Activated CD8-positive, alpha-beta memory T cell treated with anti-CD3 and anti-CD28 coated beads for 1 hour (primary cell): ENCODE measurements at places on chromosomes 7 and 10.

GRCh38 chr10:288316-289200, 153.3 kb downstream of the ZMYND11 start:
- DNase-seq, result no peak

- no peak for DNase-seq
These were observed 6.2 kb downstream of the CALHM2 start for GRCh38 chr10:103445767-103446567.

GRCh38 chr10:44651834-44652233, 259.3 kb upstream of the TMEM72 start:
- no peak for DNase-seq

DNA sequence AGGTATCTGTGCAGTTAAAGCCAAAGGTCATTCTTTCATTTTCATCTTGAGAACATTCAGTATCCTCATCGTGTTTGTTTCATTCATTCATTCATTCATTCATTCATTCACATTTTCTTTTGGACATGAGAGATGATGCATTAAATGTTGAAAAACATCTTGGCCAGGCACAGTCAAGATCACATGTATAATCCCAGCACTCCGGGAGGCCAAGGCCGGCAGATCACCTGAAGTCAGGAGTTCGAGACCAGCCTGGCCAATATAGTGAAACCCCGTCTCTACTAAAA, 34.3 kb downstream of the APBB1IP start:
- DNase-seq, result no peak

- DNase-seq, result no peak
These were observed 61.1 kb downstream of the KCNMA1 start for GRCh38 chr10:77576444-77577032.

DNA sequence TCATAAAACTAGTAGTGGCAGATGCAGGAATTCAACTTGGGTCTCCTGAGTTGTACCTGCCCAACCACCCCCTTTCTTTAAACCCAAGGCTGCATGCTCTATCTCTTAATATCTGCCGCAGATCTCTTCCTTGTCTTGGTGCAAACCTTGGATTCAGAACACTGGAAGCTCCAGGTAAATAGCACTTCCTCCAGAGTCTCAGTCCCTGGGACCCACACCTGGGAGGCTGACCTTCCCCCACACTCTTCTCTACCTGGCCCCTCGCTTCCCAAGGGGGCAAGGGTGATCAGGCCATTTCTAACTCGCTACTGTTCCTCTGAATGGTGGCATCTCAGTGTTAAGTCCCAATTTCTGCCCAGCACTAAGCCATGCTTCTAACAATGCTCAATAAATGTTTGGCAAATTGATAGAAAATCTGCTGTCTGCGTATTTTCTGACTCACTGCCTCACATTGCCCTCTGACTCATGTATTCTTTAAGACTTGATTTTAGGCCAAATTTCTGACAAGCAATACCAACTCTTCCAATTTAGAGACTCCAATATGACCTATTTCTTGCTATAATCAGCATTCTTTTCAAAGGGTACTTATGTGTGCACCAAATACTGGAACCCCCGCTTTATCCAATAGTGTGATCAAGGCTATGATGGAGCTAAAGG, 68.0 kb upstream of the PPP1R3C start:
- DNase-seq, result no peak

DNA sequence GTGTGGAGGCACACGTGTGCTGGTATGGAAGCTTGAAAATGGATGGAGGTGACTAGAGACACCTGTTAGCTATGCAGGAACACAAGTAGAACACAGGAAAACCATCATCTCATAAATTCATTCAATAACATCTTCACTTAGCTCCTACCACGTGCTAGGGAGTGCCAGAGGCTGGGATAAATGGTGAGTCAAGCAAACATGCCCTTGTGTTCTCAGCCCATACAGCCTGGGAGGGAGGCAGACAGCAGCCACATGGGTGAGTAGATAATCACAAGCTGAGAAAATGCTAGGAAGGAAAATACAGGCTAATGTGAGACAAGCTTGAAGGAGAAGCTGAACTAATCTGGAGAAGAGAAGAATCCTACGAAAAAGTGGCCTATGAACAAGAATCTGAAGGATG, 468.0 kb upstream of the ZMIZ1 start:
- no peak for DNase-seq

DNA sequence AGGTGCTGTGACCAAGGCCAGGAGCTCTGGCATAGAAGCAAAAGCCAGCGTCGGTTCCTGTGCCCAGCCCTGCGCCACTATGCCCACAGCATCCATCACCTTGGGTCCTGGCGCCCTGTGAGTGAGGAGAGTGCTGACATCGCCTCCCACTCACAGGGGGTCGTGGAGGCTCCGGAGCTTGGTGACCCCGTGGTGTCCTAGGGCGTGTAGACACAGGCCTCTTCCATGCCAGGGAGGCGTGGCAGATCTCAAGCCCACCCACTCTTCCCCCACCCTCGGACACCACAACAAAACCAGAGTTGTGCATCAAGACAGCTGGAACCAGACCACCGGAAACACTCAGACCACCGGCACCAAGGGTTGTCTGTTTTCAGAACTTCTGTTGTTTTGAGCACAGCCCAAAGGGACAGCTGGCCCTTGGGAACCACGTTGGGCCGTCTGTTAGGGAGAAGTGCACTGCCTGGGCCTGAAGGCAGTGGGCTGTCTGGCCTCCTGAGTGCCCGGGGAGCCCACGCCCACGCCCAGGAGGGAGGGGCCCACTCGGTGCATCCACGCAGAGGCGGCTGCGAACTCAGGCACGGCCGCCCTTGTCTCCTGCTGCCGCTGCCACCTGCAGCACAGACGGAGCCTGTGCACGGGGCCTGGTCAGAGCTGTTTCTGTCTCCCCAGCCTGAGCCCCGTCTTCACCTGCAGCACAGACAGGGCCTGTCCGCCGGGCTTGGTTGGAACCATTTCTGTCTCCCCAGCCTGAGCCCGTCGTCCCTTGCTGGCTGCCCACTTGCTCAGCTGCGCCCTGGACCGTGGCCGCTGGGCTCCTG, 106.3 kb downstream of the INPP5A start:
- no peak for DNase-seq

GRCh38 chr10:89663144-89663543, 18.1 kb upstream of the PANK1 start:
- DNase-seq, result no peak

DNA sequence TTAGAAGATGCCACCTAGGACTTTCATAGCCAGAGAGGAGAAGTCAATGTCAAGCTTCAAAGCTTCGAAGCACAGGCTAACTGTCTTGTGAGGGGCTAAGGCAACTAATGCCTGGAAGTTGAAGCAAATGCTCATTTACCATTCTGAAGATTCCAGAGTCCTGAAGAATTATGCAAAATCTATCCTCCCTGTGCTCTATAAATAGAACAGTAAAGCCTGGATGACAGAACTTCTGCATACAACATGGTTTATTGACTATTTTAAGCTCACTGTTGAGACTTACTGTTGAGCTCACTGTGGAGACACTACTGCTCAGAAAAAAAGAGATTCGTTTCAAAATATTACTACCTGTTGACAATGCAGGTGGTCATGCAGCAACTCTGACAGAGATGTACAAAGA, 28.6 kb downstream of the TNS3 start:
- DNase-seq, result no peak

- no peak for DNase-seq
These were observed 10.7 kb upstream of the SPAG6 start for GRCh38 chr10:22334414-22335172.

GRCh38 chr10:75049316-75050148, 61.9 kb upstream of the SAMD8 start:
- no peak for DNase-seq

DNA sequence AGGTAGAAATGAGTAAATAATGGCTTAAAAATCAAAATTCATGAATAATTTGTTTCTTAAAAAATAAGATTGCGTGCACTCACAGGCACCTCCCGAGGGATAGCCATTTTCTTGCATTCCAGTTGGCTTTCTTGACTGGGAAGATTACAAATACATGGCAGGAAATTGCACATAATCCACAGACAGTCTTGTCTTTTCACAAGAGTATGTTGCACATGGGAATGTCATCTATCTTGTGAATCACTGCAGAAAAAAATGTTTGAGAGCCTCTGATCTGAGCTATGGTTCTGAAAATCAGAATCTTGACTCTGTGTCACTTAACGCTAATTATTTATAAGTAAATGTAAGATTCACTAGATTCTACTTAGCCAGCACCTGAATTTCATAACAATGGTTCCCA, 74.1 kb upstream of the PRKG1 start:
- no peak for DNase-seq

DNA sequence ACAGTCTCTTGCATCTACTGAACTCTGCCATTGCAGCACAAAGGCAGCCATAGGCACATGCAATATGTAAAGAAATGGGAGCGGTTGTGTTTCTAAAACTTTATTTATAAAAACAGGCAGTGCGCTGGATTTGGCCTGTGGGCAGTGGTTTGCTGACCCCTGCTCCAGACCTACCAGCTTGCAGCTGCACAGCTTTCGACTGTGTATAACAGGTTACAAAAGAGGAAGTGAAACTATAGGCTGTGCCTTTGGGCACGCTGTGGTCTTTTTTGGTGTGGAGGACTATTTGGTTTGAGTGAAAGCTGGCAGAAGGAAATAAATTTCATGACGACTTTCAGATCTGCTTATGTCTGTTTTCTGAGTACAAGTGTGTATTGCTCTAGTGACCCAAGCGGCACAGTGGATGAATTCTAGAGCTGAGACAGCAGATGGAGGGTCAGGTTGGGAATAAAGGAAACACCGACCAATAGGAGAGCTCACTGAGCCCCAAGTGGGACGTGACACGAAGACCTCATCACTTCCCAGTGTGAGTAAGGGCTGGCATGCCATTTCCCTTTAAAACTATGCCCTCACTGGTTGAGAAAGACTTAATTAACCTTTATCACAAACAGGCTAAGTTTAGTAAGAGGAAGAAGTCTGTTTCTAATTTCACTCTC, 152.7 kb downstream of the ANK3 start:
- no peak for DNase-seq
